Kidney epithelial cell (primary cell): ENCODE measurements at places on chromosomes 16 and 17. TPM values are rescaled to one million over a fixed set of nuclear protein-coding genes. Genes with fewer than 3 reads are reported as not detected.

- DNase-seq: no peak
These were observed 178.3 kb upstream of the CHMP6 start for GRCh38 chr17:80813318-80813717.

DNA sequence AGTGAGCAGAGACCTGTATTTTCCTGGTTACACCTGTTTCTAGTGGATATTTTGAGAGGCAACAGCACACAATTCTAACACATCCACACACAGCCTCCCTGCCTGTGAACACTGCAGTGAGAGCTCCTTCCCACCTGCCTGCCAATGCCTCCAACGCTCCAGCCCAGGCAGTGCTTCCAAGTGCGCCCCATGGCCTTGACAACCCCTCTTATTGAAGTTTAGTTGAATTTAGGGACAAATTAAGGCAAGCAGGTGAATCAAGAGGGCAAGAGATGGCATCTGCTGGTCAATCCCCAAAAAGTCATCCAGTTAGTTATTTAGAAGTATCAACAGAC, 4.7 kb upstream of the MXRA7 start:
- DNase-seq: no peak

DNA sequence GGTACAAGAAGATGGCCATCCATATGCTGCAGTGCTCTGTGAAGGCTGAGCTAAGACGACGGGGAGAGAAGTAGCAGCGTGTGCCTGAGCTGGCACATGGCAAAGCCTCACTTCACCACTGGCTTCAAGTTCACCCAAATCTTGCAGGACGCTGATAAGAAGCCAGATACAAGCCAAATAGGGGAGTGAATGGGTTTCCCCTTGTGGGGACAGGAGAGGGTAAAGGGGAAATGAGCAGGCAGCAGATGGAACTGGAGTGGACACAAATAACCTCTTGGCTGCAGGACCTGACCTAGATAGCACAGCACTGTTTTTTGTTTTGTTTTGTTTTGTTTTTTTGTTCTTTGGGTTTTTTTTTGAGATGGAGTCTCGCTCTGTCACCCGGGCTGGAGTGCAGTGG, 21.0 kb upstream of the PITPNA start:
- no peak for DNase-seq

DNA sequence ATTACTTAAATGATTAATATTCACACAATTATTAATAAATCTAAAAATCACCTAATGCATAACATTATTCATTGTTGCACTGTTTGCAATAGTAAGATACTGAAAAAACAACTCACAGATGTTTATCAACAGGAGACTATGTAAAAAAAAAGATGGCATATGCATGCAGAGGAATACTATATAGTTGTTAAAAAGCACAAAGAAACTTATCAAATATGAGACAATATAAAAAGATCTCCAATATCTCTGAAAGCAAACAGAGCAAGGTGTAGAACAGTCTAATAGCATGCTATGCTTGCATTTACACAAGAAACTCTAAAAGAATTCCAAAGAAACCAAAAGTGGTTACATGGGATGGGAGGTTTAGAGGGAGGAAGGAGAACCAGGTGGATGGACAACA, 3.7 kb downstream of the RNF157 start:
- DNase-seq: no peak

DNA sequence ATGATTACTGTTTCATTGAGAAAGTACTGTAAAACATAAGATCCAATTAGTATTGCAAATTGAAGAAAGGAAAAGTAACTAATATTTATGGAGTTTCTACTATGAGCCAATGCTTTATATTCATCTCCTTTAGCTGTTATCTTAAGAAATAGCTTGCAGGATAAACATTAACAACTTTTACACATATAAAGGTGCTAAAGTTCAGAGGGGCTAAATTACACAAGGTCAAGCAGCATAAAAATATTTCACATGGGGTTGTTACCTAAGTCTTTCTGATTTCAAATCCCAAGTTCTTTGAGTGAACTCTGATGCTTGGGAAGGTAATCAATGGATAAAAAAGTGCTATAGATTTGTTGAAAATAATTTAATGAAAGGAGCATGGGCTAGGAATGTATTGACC, 765.5 kb downstream of the CDH8 start:
- no peak for DNase-seq

- DNase-seq: no peak
These were observed 151.7 kb downstream of the RBFOX3 start for GRCh38 chr17:79459003-79459655.

DNA sequence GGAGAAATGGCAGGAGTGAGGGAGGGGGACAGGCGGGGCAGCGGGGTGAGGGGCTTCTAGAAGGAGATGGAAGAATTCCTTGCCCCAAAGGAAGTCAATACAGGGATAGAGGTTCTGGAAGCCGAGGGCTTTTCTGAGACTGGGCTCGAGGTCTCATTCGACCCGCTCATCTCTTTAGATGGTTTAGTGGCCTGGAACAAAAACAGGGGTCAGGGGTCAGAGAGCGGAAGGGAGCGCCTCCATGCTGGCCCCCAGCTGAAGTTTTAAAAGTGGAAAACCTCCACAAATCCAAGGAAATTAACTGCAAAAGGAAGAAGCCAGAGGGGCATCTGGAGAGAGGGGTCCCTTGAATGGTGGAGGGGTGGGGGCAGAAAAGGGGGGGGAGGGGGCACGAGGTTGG, 72.5 kb downstream of the SRCIN1 start:
- DNase-seq: no peak

DNA sequence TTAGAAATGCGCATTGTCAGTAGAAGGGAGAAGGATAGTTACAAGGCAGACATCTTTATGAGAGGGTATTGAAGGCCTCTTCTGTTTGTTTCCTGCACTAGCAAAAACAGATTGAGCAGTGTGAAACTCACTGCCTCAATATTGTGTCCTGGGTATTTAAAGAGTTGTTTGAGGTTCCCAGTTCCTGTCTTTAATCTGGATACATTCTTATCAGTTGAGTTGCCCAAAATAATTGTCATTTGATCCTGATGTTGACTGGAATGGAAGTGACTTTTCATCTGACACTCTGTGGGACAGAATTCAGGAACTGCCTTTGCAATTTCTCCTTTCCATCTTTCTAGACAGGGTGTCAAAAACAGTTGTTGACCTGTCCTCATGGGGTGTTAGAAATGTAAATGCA, 1.7 kb downstream of the ATP6V0A1 start:
- no peak for DNase-seq

- no peak for DNase-seq
These were observed 1.4 kb downstream of the MCRIP2 start for GRCh38 chr16:643050-643368.

- no peak for DNase-seq
These were observed 180.1 kb downstream of the SPECC1 start for GRCh38 chr17:20189302-20189701.

- DNase-seq: no peak
These were observed 3.8 kb downstream of the CMIP start for GRCh38 chr16:81448154-81449131.

DNA sequence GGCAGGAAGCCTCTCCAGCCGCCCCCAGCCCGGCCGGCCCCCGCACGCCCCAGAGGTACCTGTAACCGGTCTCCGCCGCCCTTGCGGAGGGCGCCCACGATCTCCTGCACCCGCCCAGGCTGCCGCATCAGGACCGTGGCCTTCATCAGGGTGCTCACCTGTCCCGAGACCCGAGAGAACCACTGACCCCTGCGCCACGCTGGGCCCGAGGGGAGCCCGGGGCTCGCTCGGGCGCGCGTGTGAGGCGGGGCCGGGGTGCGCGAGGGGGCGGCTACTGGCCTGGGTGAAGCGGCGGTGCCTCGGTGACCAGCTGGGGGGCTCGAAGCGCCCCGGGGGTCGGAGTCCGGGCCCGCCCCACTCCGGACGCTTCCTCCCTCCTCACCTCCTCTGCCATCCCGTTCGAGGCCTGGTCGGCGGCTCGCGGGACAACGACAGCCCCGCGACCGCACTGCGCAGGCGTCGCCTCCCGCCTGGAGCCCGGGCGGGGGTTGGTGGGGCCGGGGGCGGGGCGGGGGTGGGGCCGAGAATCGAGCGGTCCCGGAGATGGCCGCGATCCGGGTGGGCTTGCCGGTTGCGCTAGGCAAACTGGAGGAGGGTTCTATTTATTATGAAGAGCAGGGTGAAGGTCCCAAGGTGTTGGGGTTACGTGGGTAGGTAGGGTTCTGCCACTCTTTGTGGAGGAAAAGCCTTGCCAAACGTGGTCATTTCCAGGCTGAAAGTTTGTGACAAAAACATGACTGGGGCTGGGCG, at the start of gene NT5C3B:
Gene NT5C3B, minus strand, starts transcription at position 433 of the 750 bp plus-strand sequence. Its CDS starts 39 bp downstream, at position 394.
- no peak for DNase-seq

Gene RPRML
- not detected in 2 replicates for total RNA-seq

Gene KRT9
- total RNA-seq: not detected in 2 replicates

Gene GOSR1
- total RNA-seq: 35.1 and 38.3 TPM in 2 replicates
